Stimulated activated CD4-positive, alpha-beta T cell treated with anti-CD3 and anti-CD28 coated beads, Interleukin-2, amount 100 ng/mL, for 4 hours (primary cell): ENCODE measurements at places on chromosomes 1 and 21.

DNA sequence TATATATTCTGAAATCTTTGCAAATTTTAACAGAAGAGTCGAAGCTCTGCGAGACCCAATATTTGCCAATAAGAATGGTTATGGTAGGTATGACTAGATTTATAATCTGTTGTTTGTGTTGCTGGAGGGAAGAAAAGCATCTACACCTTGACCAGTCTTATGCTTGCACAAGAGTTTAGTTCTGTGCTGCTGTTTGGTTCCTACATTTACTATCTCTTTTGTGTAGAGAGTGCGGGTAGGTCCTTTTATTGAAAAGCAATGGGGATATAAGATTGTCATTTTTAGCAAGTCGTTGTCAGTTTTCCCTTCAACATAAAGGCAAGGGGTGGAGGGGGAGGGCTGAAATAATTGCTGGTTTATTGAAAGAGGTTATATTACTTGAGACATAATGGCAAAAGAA lies 396 bp downstream of the ELAVL4 start:
- no peak for DNase-seq

DNA sequence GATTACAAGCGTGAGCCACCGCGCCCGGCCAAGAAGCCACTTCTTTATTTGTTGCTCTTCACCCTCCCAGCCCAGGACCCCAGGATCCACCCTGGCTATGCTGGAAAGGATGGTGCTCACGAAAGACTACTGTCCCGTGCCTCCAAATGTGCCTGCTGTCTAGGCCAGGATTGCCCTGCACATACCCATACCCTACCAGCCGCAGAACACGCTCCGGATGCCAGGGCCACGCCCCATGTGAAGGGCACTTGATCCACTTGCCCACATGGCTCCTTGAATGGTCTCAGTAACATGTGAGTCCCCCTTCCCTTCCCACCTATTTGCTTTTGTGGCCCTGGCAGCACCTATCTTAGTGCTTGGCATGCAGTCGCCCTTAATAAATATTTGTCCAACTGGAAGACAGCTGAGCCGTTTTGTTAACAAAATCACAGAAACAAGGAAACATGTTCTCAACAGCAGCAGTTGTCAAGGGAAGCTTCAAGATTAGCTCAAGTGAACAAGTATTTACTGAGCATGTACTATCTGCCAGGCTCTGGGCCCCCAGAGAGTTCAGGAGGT lies 13.8 kb upstream of the UBXN10 start:
- no peak for DNase-seq

GRCh38 chr1:170262276-170262939 lies 116.6 kb downstream of the NTMT2 start:
- no peak for DNase-seq

- DNase-seq, result no peak
Measured at GRCh38 chr1:232557096-232557495, 72.8 kb downstream of the SIPA1L2 start.

- DNase-seq, result no peak
Measured at GRCh38 chr1:151618470-151618869, 6.6 kb downstream of the SNX27 start.
